ENCODE measurements at places on chromosomes 4 and X.

DNA sequence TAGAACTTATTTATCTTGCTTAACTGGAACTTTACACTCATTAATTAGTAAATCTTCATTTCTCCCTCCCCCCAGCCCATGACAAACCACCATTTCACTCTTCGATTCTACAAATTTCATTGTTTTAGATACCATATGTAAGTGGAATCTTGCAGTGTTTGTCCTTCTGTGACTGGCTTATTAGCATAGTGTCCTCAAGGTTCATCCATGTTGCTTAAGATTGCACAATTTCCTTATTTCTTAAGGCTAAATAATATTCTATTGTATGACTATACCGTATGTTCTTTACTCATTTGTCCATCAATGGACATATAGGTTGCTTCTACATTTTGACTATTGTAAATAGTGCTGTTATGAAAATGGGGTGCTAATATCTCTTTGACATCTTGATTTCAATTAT, 24.5 kb upstream of the RNF212 start:
- no peak for DNase-seq

DNA sequence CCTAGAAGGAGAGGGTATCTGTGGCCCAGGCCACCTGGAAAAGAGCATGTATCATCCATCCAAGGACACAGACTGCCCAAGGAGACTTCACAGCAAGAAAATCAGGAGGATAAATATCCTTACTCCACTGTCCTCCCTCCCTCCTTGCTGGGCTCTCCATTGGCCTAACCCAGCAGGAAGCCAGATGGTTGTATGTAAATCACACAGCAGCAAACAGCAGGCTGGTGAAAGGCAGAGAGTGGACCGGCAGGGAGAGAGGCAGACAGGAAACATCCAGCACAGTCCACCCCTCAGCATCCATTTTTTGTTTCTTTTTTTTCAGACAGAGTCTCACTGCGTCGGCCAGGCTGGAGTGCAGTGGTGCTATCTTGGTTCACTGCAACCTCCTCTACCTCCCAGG, 17.5 kb downstream of the TXK start:
- DNase-seq, result no peak

DNA sequence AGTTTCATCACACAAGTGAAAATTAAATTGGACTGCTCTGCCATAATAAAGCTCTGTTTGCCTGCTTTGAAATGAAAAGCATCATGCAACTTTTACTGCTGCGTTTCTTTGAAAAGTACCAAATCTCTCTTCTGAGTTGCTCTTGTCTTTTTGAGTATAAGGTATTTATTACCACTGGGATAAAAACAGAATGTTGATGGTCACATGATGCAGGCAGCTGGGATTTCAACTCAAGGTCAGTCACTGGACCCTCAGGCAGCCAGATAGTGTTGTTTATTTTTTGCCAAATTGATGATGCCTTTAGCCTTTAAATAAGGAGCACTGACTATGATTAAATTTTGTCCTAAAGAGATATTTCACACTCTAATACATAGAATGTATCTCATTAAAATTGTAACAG, 32.7 kb downstream of the DMD start:
- DNase-seq, result no peak

DNA sequence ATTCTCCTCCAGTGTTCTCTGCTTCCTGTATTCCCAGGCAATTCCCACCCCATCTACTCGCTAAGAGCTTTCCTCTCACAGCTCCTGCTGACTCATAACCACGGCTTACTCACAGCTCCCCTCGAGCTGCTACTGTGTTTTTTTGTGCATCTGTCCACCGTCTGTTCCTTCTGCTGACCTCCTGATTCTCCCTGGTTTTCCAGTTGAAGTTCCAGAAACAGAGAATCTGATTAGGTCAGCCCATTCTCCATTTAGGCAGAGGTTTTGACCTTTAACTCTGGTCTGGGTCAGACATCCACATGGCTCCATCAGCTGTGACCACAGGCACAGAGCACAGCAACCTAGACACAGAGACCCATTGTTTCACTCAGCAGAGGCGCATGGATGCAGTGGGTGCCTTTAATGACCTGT, 5.5 kb upstream of the SMIM20 start:
- no peak for DNase-seq

DNA sequence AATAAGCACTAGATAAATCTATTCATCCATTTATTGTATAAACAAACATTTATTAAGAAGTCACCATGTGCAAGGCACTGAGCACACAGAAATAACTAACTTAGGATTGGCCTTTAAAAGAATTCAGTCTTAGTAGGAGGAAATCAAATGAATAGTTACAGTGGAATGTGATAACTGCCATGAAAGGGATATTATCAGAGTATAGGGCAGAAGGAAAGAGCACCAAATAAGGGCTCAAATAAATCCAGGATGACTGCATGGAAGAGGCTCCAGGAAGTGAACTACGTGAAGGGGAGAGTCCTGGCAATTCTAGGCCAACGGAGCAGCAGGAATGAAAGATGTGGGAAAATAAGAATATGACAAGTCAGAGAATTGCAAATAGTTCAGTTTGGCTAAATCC, 406.0 kb downstream of the INPP4B start:
- no peak for DNase-seq

Data from hypothalamus (tissue), 51 donors.